Activated CD8-positive, alpha-beta T cell treated with anti-CD3 and anti-CD28 coated beads for 36 hours (primary cell): ENCODE measurements at places on chromosomes 12 and 14. TPM values are rescaled to one million over a fixed set of nuclear protein-coding genes. Genes with fewer than 3 reads are reported as not detected.

DNA sequence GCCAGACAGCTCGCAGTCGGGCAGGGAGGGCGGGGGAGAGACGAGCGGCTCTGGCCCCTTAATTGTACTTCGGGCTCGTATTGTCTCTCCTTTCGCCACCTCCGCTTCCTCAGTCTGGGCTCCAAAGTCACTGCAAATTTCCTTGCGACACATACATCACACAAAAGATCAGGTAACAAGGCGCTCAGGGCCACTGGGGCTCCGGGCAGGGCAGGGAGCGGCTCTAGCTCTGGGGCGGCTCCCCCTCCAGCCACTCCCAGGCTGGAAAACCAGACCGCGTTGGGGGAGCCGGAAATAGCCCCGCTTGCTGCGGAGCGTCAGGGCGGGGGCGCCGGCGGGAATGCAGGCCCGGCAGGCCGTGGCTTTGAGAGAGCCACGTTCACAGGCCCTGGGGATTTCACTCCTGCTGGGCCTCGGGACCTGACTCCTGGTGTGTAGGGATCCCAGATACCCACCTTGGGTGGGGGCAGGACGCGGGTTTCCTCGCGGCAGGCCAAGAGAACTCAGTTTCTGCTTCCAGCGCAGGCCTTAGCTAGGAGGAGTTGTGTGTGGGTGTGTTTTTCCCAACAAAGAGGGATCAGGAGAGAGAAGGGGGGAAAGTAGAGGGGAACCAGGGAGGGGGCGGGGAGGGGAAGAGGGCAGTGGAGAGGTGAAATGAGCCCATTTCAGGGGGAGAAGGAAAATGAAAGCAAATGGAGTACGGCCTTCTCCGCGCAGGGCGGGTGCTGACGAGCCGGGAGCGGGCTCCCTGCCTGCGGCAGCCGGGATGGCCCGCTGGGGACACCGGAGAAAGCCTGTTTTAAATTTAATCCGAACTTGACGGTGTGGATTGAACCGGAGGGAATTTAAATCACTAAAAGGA, 4.4 kb upstream of the HOXC9 start:
- DNase-seq = peak; percentile 47
- peaks cover 2% of the 10 kb centered on the region for H3K36me3 ChIP-seq
- no peak overlapping the region for H3K27ac ChIP-seq
- peaks cover 85% of the 10 kb centered on the region for H3K27me3 ChIP-seq
- H3K4me1 ChIP-seq = peaks cover 36% of the 10 kb centered on the region
- H3K4me3 ChIP-seq = peak overlapping the region; percentile 62

The KRT74 gene
- not detected for total RNA-seq

The KRT7 gene
- 3.1 TPM for total RNA-seq

- H3K36me3 ChIP-seq = no peaks in the 10 kb centered on the region
- H3K27me3 ChIP-seq = no peaks in the 10 kb centered on the region
- no peak overlapping the region for H3K27ac ChIP-seq
- H3K4me3 ChIP-seq = no peak overlapping the region
Measured at GRCh38 chr14:95250140-95250769, 69.5 kb downstream of the CLMN start.

GRCh38 chr12:98387444-98387843, 127.9 kb upstream of the TMPO start:
- no peak overlapping the region for H3K27ac ChIP-seq
- no peaks in the 10 kb centered on the region for H3K36me3 ChIP-seq
- DNase-seq = no peak

GRCh38 chr14:98189511-98189910, 1082.5 kb downstream of the BCL11B start:
- H3K4me3 ChIP-seq = peak overlapping the region; percentile 74
- peak overlapping the region; percentile 99 for H3K27ac ChIP-seq
- no peaks in the 10 kb centered on the region for H3K27me3 ChIP-seq
- H3K36me3 ChIP-seq = peaks cover 16% of the 10 kb centered on the region
- peaks cover 96% of the 10 kb centered on the region for H3K4me1 ChIP-seq
- DNase-seq = peak; percentile 78

GRCh38 chr12:122929148-122929538, 33.2 kb upstream of the VPS37B start:
- no peak overlapping the region for H3K27ac ChIP-seq
- peaks cover 9% of the 10 kb centered on the region for H3K4me1 ChIP-seq
- H3K36me3 ChIP-seq = no peaks in the 10 kb centered on the region
- H3K27me3 ChIP-seq = no peaks in the 10 kb centered on the region

DNA sequence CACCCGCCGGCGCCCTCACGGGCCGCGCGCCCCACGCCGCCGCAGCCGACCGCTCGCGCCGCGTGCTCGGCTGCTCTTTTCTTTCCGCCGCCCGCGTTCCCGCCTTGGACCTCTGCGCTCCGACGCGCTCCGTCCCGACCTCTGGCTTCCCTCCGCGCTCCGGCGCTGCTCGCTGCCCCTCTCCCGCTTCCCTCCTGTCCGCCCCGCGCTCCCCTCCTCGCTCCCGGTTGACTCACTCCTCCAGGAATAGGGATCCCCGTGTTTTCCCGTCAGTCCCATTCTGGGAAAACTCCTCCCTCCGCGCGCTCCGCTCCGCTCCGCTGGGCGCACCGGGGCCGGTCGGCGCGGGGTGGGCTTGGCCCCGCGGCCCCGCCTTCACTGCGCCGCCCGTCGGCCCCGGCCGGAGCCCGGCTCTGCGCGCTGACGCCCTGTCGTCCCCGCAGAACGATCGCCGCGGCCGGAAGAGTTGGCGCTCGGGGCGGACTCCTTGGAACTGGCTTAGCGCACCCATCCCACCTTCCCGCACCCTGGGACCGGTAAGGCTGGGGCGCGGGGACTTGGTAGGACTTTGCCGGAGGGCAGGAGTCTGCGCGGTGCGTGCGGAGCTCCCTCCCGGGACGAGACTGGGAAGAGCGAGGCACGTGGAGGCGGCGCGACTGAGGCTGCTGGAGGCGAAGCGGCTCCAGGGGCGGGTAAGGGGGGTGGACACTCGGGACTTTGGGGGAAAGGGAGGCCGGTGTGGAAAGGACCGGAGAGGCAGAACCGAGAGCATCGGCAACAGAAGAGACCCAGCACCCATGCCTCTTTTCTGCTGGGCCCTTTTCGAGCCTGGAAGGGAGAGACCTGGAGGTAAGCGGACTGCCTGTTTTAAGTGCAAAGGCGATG, 550 bp downstream of the TEAD4 start:
- peaks cover 8% of the 10 kb centered on the region for H3K4me1 ChIP-seq
- no peaks in the 10 kb centered on the region for H3K36me3 ChIP-seq
- DNase-seq = peak; percentile 24
- H3K27me3 ChIP-seq = peaks cover 54% of the 10 kb centered on the region
- peak overlapping the region; percentile 61 for H3K4me3 ChIP-seq
- no peak overlapping the region for H3K27ac ChIP-seq

DNA sequence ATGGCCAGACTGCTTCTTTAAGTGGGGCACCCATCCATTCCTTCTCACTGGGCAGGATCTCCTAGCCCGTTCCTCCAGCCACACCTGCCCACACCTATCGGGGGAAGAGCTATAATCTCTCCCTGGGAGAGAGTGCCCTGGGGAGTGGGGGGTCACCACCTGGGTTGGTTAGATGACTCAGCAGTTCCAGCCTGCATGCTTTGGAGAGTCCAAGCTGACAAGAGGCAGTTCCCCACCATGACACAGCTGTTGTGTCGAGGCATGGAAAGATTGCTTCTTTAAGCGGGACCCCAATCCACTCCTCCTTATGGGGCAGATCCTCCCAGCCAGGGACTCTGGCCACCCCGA, 52.6 kb upstream of the PPFIA2 start:
- no peak overlapping the region for H3K27ac ChIP-seq
- H3K36me3 ChIP-seq = no peaks in the 10 kb centered on the region
- peaks cover 11% of the 10 kb centered on the region for H3K27me3 ChIP-seq
- peaks cover 26% of the 10 kb centered on the region for H3K4me1 ChIP-seq
- H3K4me3 ChIP-seq = no peak overlapping the region
- DNase-seq = no peak

The POU6F1 gene
- 5.8 TPM for total RNA-seq

GRCh38 chr12:94864987-94865386, 138.5 kb downstream of the NDUFA12 start:
- H3K4me3 ChIP-seq = no peak overlapping the region
- peaks cover 10% of the 10 kb centered on the region for H3K27me3 ChIP-seq
- DNase-seq = no peak
- H3K36me3 ChIP-seq = no peaks in the 10 kb centered on the region
- H3K4me1 ChIP-seq = no peaks in the 10 kb centered on the region

The KCNH5 gene
- not detected for total RNA-seq

- peaks cover 24% of the 10 kb centered on the region for H3K4me1 ChIP-seq
- peak overlapping the region; percentile 77 for H3K4me3 ChIP-seq
- H3K36me3 ChIP-seq = peaks cover 11% of the 10 kb centered on the region
- peak; percentile 67 for DNase-seq
- H3K27me3 ChIP-seq = peaks cover 1% of the 10 kb centered on the region
Measured at GRCh38 chr12:126772171-126772864, 1494.7 kb upstream of the TMEM132C start.

GRCh38 chr14:94904636-94905035, 134.7 kb upstream of the GSC start:
- H3K4me3 ChIP-seq = no peak overlapping the region
- peaks cover 2% of the 10 kb centered on the region for H3K27me3 ChIP-seq
- H3K36me3 ChIP-seq = no peaks in the 10 kb centered on the region
- H3K4me1 ChIP-seq = no peaks in the 10 kb centered on the region

The NPFF gene
- not detected for total RNA-seq
